ENCODE measurements at places on chromosomes 13 and 19. TPM values are rescaled to one million over a fixed set of nuclear protein-coding genes. Genes with fewer than 3 reads are reported as not detected.

DNA sequence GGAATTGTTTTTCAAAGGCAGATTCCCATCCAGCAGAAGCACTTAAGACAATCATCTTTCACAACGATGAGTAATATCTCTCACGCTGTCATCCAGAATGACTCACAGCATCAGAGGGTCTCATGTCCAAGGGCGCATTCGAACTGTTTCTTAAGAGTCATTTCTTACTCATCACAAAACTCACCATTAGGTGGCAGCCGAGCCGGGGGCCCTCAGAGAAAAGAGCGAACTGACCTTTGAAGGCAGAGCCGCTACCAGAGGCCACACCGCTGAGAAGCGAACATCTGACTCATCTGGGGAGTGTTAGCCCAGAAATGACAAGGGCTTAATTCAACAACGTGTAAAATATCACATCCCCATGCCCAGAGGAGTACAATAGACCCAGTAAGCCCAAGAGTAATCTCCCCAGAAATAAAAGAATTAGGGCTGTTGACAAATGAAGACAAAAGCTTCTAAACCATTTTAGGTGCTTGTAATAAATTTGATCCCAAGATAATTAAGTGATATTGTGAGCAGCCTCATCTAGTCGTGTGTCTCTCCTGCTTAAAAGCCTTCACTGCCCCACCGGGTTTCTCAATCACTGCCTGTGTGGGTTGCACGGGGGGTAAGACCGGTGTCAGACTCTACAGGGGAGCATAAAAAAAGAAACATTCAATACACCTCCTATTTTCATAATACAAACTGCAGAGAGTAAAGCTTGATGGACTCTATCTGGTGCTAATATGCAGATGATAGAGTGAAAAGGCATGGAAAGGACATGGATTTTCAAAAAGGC, 96.2 kb downstream of the CYSLTR2 start:
- DNase-seq, result peak; percentile 99

Gene KLHL1
- total RNA-seq, result not detected

- DNase-seq, result peak; percentile 65
These were observed 7.5 kb upstream of the LRFN1 start for GRCh38 chr19:39328046-39328705.

Gene SPRED3
- total RNA-seq, result 1.5 TPM

DNA sequence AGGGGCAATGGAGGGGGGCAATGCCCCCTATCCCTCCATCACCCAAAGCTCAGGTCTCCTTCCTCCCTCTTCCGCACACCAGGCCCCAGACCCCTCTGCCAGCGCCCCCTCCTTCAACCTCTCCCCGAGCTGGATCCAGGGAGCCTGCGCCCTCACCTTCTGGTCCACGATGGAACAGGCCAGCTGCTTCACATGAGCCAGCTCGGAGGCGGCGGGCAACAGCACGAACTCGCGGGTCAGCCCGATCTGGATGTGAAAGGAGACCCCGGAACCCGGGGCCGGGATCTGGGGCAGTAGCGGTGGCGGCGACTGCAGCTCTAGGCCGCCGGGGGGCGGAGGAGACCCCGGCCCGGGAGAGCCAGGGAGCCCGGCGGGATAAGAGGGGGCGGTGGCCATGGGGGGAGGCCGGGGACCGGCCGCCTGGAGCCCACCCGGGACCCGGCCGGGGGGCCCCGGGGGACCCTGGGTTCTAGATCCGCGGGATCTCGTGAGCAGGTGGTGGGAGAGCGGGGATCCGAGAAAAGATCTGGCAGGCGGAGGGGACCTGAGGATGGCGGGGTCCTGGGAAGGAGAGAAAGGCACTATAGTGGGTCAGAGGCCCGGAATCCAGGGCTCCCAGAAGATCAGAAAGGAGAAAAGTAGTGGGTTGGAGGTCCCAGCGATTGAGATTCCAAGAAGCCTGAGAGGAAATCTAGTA, 791 bp downstream of the PRKD2 start:
- no peak for DNase-seq

GRCh38 chr19:8030960-8031359, 21.6 kb upstream of the CCL25 start:
- DNase-seq, result no peak

Gene COL5A3
- 0.77 TPM for total RNA-seq

Gene FAM216B
- 0.26 TPM for total RNA-seq

Gene POLR2E
- total RNA-seq, result 55.5 TPM

Gene CEACAM3
- not detected for total RNA-seq

GRCh38 chr13:108475181-108475580, 154.2 kb upstream of the MYO16 start:
- no peak for DNase-seq

Gene ZNF728
- total RNA-seq, result 1.8 TPM

- DNase-seq, result no peak
These were observed 199.0 kb downstream of the NUFIP1 start for GRCh38 chr13:44790289-44790688.

- DNase-seq, result no peak
These were observed 25.6 kb downstream of the SHISA2 start for GRCh38 chr13:26026211-26026610.

DNA sequence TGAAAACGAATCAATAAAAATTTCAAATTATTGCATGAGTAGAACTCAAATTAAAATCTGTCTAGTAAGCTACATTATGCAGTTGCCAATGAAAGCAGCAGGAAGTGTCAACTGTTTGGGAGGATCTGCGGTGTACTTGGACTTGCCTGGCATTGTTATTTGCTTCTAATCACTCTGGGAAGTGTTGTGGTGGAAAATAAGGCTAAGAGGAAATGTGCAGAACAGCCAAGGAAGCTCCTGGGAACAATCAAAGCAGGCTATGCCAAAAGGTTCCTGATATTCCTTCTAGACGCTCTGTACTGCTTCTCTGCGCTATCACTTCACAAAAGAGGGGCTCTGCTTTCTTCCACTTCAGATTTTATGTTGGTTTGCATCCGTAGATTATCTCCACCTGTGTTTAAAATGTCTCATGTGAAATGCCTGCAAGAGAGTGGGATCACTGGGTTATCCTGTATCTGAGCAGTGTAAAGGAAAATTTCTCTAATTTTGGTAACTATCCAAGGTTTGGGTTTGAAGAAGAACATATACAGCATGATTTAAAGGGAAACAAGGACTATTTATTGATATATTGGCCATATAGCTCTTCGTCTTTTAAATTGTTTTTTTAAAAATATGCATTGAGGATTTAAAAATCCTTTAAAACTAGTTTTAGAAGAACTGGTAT, 182.7 kb upstream of the CSNK1A1L start:
- no peak for DNase-seq

DNA sequence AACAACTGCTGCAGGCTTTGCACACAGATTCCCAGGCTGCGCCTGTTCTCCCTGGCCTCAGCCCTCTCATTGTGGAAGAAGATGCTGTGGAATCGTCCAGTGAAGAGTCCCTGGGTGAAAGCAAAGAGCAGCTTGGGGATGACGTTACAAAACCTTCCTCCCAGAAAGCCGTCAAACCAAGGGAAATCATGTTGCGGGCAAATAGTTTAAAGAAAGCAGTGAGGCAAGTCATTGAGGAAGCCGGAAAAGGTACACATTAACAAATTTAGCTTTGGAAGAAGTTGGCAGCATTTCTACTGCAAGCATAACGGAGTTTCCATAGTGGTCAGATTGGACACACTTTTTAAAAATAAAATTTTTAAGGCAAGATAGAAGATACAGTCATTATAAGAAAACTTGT, 82.9 kb upstream of the AKAP11 start:
- DNase-seq, result no peak

DNA sequence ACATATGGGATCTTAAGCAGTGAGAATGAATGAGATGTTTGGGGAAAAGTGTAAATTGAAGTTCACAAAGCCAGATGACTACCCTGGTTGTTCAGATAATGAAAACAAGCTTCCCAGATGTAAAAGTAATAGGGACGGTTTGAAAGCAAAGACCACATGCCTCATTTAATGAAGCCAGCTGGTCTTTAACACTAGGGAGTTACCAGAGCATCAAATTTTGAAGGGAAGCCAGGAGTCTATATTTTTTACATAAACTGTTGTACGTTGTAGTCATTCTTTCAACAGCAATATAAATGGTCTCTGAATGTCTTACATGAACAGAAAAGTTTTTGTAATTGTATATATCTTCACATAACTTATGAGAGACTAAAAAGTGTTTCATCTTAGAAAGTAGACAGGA, 2604.5 kb upstream of the PCDH20 start:
- DNase-seq, result peak; percentile 3

GRCh38 chr19:42762789-42763188, 2.7 kb downstream of the PSG8 start:
- no peak for DNase-seq

DNA sequence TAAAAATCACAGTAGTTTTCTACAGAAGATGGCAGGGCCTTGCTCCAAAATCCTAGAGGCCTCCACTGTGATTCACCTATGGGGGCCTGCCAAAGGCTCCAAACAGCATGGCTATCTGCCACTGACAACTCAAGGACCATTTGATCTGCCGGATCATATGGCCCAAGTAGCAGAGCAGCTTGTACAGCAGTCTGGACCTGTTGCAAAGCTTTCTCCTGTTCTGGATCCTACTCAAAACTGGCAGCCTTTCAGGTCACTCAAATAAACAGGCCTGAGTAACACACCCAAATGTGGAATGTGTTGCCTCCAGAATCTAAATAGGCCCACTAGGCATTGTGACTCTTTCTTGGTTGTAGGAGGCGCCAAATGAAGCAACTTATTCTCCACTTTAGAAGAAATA, 1049.3 kb downstream of the PCDH9 start:
- DNase-seq, result peak; percentile 0

GRCh38 chr13:99507986-99508385, 6.7 kb downstream of the TM9SF2 start:
- no peak for DNase-seq

- DNase-seq, result peak; percentile 38
These were observed 258.2 kb upstream of the STARD13 start for GRCh38 chr13:33543631-33544265.

- DNase-seq, result peak; percentile 94
These were observed 3.5 kb upstream of the SBNO2 start for GRCh38 chr19:1177322-1178114.

DNA sequence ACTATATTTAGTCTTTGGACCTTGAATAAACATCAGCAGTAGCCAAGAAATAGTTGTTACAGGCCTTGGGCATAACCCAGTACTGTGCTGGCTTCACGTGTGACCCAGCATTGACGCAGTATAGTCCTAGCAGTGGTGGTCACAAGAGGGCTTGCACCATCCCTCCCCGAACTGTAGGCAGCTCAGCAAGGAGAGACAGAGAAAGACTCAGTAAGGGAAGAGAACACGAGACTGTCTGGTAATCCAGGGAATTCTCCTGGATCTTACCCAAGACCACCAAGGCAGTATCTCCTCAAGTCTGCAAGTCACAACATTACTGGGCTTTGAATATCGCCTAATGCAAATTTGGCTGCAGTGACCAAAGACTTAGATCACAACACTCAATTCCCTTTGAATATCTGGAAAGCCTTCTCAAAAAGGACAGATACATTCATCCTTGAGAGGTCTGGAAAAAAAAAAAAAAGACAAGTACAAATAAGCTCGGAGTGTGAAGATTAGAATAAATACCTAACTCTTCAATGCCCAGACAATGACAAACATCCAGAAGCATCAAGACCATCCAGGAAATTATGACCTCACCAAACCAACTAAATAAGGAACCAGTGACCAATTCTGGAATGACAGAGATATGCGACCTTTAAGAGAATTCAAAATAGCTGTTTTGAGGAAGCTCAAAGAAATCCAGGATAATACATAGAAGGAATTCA, 39.7 kb downstream of the CAB39L start:
- DNase-seq, result no peak

Gene MEX3D
- total RNA-seq, result 33.0 TPM

GRCh38 chr13:46621133-46621532, 68.2 kb downstream of the LRCH1 start:
- DNase-seq, result no peak

Gene LONP1
- 149 TPM for total RNA-seq

DNA sequence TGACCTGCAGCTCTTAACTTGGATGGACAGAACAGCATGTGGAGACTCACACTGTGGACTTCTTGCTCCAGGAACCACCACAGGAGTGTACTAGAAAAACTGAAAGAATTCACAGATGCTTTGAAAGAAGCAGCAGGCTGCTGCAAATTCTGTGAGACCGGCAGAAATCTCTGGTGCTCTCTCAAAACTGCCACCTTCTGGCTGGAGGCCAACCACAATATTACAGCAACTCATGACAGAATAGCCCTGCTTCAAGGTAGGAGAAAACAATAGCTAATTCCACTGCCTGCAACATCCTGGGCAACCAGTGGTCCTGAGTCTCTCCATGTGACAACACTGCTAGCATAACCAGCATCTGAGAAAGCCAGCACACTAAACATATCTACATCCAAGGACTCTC, 26.9 kb downstream of the CDK8 start:
- no peak for DNase-seq

Gene LILRB5
- total RNA-seq, result not detected

GRCh38 chr13:25768838-25769237, 283.0 kb downstream of the SHISA2 start:
- peak; percentile 31 for DNase-seq

Gene DPRX
- not detected for total RNA-seq

Gene CYP2S1
- 3.5 TPM for total RNA-seq

DNA sequence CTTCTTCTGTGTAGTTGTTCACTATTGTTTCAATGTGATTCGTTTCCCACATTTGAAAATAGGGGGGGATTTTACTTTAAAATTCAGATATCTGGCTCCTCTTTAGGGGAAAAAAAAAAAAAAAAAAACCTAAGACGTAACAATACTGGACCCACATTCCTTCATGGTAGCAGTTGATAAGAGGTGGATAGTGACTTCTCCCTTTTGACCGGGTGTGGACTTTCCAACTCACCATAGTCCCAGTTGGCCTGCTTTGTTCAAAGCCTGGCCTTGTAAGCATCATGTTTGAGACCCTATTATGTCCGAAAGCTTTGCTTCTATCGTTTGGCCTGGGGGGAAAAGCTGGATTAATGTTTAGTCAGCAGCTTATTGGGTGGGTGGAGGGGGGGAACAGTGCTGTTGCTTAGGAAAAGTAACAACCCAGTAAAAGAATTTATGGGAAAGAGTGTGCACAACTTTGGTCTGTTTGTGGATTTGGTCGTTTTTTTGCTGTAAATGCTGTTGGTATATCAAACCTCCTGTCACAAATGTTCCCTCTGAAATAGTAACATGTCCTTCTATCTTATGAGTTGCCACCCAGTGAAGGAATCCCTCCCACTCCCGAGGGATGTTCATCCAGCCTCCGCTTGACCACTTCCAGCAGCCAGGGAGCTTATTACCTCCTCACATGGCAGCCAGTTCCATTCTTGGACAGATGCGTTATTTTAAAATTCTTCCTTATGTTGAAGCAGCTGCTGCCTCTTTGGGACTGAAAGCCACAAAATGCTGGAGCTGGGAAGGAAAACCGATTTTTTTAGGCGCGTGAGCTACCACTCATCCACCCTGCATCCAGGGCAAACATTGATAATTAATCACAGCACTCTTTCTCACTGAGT, 10.4 kb downstream of the SAMD4B start:
- no peak for DNase-seq

Gene SLAIN1
- total RNA-seq, result 1.3 TPM

DNA sequence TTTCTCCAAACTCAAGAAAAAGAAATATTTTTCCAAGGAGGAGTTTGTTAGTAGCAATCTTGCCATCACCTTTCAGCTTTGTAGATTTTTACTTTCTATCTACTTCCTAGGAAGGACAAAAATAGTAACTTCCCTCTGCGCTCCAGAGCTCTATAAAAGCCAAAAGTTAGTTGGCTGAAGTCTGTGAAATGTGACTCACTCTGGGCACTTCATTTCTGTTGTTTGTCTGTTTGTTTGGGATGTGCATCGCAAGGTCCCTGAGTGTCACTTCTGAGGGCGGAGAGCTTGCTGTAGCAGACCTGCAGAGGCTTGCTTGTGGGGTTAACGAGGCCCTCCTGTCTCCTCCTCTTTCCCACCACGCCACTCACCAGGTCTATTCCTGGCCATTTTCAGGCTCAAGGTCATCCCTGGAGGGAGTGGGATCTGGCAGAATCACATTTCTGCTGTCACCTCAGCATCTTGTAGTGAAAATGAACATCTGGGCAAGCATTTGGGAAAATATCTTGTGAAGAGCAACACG, 307.6 kb downstream of the GPC6 start:
- DNase-seq, result peak; percentile 19
